ENCODE measurements at places on chromosomes 1 and 21.

DNA sequence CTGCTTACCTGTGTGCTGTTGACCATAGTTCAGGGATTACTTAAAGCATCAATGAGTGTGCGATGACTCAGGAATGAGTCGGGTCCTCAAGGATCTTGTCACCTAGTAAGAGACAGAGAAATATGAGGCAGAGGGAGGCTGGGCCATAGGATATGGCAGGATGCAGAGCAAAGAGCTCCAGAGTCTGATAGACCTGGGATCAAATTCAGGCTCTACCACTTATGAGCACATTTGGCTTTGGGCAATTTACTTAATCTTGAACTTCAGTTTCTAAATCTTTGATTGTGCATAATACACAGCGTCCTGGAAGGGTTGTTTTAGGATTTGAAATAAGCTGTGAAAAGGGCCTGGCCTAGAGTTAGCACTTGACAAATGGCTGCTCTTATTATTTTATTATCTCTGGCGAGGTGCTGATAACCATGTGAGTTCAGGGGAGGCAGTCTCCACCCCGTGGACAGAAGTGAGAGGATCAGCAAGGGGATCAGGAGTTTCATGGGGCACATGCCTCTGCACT is 94.5 kb downstream of the ROR1 start:
- DNase-seq, result peak; percentile 37

- no peak for DNase-seq
Observed at GRCh38 chr1:201404722-201405483, 5.8 kb upstream of the LAD1 start.

- no peak for DNase-seq
Observed at GRCh38 chr1:72567521-72567920, 285.2 kb upstream of the NEGR1 start.

DNA sequence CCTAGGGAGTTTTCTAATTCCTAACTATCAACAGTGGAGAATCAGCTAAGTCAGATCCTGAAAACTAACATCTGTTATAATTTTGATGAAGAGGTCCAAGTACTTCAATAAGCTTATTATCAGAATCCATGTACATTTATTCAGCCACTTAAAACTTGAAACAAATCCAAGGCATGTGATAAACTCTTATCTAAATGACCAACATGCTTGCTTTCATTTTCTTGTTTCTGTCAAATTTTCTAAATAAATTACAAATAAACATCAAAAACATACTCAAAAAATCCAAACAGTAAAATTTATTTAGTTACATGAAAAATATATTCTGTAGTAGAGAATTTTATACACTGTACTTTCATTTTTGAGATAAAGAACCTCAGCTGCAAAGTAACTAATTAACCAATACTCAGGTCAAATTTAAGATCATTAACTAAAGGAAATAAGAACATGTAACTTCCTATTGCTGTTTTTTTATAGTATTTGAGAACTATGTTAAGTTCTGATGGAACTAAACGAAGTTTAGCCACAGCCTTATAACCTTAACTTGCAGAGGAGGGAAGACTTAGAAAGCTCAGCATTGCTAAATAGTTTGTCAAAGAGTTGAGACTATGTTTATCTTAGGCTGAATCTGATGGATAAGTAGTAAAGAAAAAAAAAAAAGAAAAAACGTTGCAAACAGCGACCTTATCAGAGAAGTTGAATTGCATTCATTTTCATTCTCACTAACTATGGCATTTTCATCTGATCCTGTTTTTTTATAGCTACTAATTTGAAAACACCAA is 44.9 kb downstream of the SYNJ1 start:
- DNase-seq, result no peak

DNA sequence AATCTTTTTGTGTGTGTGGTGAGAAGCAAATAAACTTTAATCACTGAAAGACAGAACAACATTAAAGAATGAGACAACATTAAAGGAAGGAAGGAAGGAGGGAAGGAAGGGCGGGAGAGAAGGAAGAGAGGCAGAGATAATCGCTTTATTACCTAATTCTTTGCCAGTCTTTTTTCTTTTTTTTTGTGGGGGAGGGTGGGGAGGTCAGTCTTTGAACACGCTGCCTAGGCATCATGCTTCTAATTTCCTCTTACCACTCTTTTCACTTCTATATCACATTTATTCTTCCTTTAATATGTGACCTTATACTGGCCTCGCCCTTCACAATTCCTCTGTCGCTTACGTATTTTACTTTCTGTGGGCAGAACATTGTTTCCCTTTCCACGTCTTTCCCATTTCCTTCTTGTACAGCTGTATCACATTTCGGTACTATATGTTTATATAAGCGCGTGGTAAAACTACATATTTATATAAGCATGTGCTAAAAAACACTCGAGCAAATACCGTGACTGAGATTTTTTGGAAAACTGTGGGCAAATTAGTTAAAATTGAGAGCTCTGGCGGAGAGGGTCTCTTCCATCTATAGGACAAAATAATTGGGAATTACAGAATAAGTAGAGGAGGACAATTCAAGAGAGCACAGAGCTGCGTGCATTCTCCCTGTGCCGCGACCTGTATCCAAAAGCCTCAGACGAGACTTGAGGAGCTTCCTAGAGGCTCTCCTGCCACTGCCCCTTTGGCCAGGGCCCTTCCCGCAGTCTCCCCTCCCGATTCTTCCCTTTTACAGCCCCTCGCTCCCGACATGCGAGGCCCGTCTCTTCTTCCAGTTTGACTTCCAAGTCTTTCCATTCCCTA is 823 bp upstream of the PRKAA2 start:
- DNase-seq, result peak; percentile 9

GRCh38 chr21:36188081-36188681 is 31.6 kb downstream of the DOP1B start:
- no peak for DNase-seq

- no peak for DNase-seq
Observed at GRCh38 chr1:156399355-156400125, 30.5 kb downstream of the RHBG start.

GRCh38 chr1:192766009-192766625 is 42.7 kb upstream of the RGS2 start:
- DNase-seq, result no peak

DNA sequence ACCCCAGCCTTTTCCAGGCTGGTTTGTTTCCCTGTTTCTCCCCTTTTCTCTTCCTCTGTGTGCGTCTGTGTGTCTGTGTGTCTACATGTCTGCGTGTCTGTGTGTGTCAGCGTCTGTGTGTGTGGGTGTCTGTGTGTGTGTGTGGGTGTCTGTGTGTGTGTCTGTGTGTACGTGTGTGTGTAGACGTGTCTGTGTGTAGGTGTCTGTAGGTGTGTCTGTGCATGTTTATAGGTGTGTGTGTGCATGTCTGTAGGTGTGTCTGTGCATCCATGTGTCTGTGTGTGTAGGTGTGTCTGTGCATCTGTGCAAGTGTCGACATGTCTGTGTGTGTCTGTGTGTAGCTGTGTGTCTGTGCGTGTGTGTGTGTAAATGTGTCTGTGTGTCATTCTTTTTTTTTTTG is 3.3 kb downstream of the TTLL10 start:
- DNase-seq, result no peak

DNA sequence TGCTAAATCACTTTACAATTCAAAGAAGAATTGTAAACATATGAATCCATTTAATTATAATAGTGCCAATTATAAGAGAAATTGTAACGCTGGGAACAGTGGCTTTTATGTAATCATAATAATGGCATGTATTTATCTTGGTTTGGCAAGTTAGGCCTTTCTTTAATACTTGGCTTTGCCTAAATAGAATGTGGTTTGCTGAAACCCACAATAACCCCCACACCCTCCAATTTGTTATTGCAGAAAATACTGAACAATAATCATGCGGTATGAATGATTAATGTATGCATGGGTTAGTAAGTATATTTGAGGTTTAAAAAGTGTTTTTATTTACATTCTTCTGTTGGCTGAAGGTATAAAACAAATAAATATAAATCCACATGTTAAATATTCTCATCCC is 138.2 kb downstream of the NFIA start:
- no peak for DNase-seq

DNA sequence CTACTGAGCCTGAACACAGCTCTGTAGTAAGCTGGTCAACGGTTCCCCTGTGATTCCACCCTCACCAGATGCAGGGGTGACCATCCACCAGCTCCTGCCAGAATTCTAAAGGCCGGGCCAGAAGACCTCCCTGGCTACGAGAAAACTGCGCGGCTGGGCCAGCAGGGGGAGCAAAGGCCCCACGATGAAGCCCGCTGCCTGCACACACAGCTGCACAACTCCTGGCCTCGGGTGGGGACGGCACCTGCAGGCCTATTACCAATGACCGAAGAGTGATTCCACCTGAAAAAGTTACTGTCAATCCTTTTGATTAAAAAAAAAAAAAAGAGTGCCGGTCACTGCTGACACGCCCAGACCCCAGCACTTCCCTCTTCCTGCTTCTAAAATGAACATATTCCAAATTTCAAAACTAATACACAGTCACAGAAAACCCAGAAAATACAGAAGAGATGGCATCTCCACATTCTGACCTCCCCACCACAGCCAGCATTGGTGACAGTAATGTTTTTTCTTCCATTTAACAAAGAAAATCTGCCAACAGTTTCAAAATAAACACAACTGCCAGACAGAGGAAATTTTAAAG is 49.8 kb upstream of the RIPK4 start:
- DNase-seq, result peak; percentile 43
